BJ (cell line): ENCODE measurements at places on chromosomes 5 and 9.

- DNase-seq, result no peak
Measured at GRCh38 chr9:77020413-77021290, 1.2 kb downstream of the FOXB2 start.

GRCh38 chr5:110909415-110909814 lies 162.1 kb upstream of the TSLP start:
- no peak for DNase-seq

GRCh38 chr5:169827769-169828168 lies 152.5 kb downstream of the INSYN2B start:
- no peak for DNase-seq

DNA sequence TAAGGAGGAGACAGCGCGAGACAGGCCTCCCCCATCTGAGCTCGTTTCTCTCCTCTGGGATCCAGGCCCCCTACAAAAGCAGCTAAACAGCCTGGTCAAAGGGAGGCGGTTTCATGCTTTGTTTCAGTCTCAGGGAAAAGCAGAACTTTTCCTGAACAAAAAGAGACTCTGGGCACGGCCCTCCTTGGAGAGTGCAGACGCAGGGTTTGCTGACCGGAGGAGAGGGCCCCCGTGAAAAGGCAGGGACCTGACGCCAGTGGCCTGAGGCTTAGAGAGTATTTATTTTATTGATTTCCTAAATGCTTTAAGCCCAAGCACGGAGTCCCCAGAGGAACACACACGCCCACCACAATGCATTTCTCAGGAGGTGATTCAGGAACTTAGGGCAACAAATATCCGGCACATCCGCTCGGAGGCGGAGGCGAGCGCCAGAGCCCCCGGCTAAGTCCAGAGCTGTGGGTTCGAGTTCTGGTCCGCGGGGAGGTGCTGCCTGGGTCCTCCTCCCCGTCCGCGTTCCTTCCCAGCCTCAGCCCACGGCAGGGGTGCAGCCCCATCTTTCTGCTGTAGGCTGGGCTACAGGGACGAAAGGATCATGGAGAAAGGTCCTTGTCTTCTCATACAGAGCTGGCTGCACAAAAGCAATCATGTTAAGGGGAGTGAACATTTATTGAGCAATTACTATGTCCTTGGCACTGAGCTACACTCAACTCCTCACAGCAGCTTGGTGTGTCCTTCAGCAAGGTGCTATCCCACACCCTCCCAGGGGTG lies 40.0 kb downstream of the PTGES start:
- peak; percentile 84 for DNase-seq

DNA sequence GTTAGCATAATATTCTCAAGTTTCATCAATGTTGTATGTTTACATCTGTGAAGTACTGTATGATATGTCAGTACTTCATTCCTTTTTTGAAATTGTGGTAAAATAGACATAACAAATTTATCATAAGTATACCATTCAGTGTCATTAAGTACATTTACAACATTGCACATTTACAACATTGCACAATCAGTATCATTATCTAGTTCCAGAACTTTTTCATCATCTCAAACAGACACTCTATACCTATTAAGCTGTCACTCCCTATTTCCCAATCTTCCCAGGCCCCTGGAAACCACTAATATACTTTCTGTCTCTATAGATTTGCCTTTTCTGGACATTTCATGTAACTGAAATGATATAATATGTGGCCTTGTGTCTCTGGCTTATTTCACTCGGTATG lies 75.1 kb upstream of the ATG10 start:
- DNase-seq, result no peak

- DNase-seq, result no peak
Measured at GRCh38 chr5:989961-990530, 18.6 kb upstream of the NKD2 start.

DNA sequence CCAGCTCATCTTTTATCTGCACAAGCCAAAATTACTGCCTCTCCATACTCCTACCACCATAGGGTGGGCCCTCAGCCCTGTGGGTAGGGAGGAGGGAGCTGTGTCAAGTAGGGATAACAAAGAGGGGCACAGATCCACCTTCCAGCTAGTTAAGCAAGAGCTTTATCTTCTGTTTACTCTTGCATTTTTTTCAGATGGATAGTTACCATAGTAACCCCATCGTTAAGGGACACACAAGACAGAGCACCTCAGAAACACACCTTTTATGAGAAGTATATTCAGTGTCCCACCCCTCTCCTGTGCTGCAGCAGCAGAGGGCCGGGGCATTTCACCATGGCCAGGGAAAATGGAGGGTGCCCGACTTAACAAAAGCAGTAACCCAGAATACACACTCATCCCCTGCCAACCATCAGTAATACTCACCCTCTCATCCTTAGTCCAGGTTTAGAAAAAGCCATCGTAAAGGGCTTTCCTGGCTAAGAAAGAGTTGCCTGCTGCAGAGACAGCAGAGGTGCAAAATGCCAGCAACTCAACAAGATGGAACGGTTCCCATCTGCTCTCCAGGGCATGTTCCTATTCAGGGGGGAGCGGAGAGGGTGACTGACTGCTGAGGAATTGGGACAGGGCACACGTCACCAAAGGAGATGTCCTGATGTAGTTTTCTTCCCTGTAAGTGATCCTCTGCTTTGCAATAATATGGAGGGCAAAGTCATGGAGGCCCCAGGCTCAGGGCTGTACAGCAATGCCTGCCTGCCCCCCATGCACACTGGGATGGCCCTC lies 25.1 kb downstream of the MACROH2A1 start:
- no peak for DNase-seq

DNA sequence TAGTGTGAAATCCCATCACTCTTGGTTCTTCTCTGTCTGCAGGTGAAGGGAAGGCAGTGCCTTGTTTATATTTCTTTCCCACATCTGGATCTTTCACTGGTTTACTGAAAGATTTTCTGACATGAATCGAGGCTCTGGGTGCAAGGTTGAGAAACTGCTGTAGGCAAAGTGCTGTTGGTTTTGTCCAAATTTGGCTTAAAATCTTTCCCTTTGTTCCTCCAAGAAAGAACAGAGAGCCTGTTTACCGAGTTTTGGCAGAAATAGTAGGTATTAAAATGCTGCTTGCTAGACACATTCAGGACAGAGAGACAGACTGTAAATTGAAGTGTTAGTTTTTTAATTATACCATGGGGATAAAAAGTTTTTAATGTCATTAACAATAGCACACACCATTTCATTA lies 21.5 kb downstream of the SKP2 start:
- DNase-seq, result no peak

DNA sequence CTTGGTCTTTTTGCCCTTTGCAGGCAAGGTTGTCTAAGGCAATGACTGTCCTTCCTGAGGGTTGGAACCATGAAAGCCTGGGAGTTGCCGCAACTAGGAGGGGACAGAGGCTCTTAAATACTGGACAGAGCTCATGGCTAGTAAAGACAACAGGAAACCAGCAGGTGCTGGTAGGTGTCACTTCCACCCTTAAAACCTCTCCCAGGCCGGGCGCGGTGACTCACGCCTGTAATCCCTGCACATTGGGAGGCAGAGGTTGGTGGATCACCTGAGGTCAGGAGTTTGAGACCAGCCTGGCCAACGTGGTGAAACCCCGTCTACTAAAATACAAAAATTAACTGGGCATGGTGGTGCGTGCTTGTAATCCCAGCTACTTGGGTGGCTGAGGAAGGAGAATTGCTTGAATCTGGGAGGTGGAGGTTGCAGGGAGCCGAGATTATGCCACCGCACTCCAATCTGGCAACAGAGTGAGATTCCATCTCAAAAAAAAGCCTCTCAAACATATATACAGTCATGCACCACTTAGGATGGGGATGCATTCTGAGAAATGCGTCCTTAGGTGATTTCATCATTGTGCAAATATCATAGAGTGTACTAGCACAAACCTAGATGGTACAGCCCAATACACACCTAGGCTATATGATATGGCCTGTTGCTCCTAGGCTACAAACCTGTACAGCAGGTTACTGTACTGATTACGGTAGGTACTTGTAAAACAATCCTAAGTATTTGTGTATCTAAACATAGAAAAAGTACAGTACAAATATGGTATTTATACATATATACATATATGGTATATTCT lies 102.7 kb downstream of the HSPA4 start:
- no peak for DNase-seq

GRCh38 chr9:5274770-5275169 lies 29.7 kb downstream of the RLN2 start:
- DNase-seq, result no peak

DNA sequence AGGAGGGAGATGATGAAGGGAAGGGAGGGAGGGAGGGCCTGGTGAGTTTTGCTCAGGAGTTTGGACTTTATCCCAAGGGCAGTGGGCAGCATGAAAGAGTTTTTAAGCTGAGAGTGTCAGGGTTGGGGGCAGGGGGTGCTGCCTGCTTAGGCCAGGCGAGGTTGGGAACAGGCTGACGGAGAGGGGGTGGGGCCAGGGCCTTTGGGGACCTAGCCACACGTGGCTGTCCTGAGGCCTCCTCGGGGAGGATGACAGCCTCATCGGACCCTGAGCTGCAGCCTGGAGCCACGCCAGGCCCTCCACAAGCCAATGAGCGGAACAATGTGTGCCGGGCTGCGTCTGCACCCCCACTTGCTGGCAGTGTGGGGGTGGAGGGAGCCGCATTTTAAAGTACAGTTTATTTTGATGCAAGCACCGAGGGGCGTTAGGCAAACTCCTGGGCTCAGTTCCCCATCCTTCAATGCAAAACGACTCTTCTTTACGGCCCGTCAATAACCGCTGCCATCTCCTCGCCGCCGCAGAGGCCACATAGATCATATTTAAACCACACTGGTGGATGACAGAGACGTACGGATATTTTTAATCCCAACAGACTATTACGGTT lies 5.3 kb upstream of the RXRA start:
- no peak for DNase-seq

DNA sequence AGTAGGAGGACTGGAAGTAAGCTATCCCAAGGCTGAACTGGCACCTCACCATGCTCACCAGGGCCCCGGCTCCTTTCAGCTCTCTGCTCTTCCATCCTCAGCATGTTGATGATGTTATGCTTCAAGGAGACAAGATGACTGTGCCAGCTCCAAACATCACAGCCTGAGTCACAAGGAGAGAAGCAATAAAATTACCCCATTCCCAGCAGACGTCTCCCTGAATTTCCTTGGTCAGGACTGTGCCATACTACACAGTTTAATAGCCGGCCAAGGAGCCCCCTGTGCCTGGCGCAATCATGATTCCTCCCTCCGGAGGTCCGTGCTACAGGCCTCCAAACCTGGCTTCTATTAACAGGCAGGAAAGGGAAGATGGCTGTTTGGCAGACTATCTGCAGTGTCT lies 51.2 kb upstream of the ROR2 start:
- DNase-seq, result peak; percentile 50

GRCh38 chr5:112528928-112529327 lies 109.9 kb upstream of the EPB41L4A start:
- no peak for DNase-seq

DNA sequence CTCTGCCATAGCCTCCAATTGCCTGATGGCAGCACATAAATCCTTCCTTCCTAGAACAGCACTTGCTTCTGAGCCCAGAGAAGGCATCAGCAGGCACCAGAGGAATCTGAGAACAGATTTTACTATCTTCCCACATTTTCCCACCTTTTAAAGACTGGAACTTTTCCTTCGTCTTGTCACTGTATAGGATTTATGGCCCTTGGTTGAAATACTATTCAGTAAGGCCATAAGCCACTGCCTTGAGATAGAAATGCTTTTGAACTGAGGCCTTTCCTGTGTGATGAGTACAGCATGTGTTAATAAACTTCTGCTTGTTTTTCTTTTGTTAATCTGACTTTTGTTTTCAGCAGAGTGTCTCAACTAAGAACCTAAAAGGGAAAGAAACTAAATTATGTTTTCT lies 84.3 kb downstream of the MRPS27 start:
- no peak for DNase-seq

- no peak for DNase-seq
Measured at GRCh38 chr9:95049761-95050160, 267.7 kb downstream of the FANCC start.

DNA sequence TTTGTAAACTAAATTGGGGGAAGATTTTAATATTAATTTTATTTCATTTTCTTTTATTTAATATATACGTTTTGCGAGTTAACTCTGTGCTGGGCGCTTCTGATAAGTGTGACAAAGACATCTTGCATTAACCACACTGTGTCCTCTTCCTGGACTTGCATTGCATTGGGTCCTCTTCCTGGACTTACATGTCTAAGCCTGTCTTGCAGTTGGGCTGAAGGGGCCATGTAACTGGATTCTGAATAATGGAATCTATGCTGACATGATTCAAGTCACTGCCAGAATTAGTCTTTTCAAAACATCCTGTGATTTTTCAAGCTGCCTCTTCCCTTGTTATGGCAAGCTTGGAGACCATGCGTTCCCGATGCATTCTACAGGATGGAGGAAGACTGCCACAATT lies 122.6 kb downstream of the TRIM32 start:
- no peak for DNase-seq

- no peak for DNase-seq
Measured at GRCh38 chr5:95441636-95442035, 50.5 kb downstream of the FAM81B start.

DNA sequence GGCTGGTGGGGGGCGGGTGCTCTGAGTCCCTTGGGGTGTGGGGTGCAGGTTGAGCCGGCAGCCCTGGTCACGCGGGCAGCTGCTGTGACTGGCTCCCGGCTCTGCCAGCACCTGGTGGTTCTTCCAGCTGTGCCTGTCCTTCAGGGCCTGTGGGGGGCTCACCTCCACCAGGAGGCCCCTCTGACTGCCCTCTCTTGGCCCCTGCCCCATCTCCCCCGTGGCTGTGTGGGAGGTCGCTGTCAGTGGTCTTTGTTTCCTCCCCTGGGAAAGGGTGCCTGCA lies 3.3 kb downstream of the RXRA start:
- no peak for DNase-seq

- DNase-seq, result peak; percentile 45
Measured at GRCh38 chr5:123776761-123777160, 264.8 kb downstream of the CSNK1G3 start.

DNA sequence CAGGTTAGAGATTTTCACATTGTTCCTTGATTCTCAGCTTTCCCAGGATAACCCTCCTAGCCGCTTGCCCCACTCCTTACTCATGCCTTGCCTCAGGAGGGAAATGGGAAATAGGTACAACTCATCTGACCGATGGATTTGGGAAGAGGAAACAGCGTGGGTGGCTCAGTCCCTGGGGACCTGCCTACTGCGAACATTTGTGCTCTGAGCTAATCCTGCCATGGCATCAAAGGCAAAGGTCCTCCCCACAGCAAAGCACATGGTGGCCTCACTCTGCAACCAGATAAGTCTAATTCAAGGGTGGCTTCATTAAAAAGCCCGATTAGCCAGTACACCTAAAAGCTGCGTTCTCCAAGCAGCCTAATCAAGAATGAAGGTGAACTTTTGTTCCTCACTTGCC lies 82.4 kb upstream of the ADRA1B start:
- DNase-seq, result no peak

GRCh38 chr9:98869866-98870265 lies 62.4 kb downstream of the GALNT12 start:
- no peak for DNase-seq

GRCh38 chr5:124649491-124650146 lies 96.8 kb downstream of the ZNF608 start:
- peak; percentile 82 for DNase-seq
